ENCODE measurements at places on chromosomes 3 and 15.

DNA sequence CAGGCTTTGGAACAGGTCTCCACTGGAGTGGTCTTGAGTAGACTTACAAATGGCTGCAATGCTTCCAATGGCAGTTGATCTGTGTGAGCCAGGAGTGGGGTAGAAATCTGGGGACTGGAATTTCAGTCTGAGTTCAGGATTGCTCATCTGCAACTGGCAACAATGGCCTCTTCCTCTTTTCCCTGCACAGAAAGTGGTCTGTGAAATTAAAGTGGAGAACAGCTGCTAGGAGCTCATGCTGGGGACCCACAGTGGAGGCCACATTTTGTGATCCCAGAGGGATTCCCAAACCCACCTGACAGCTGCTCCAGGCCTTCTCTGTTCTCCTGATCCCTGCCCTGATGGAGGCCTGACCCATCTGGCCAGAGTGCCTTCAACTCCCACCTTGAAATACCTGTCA is 49.6 kb downstream of the CEMIP start:
- no peak for DNase-seq

DNA sequence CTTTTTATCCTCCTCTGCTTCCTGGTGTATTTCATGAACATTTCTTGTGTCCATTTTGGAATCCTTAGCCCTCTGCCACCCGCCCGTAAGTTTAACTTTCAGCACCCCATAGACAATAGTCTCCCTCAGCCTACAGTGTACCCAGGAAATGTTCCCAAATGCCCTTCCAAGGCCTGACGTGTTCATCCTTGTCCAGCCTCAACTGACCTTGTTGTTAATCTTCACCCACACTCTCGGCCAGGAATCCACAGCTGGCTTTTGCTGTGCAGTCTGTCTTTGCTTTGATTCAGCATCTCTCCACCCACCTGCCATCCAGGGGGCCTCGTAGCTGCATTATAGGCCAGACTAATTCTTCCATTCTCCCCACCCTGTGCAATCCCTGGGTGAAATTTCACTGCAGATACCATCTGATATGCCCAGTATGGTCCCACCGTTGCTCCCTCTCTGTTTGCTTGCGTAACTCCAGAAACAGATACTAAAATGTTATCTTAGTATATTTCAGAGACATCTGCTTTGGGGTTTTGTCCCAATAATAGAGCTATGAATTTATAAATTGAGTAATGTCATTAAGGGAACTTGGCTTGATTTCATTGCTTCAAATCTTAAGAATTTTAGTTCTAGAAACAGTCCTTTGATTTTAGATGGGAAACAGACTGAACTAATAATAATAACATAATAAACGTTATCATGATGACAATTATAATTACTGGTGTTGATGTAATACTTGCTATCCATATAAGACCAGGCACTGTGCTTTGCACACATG is 16.6 kb downstream of the GUCA1C start:
- no peak for DNase-seq

GRCh38 chr3:43363621-43364266 is 77.4 kb downstream of the SNRK start:
- DNase-seq, result peak; percentile 8

GRCh38 chr3:157404381-157404780 is 32.3 kb upstream of the PTX3 start:
- no peak for DNase-seq

DNA sequence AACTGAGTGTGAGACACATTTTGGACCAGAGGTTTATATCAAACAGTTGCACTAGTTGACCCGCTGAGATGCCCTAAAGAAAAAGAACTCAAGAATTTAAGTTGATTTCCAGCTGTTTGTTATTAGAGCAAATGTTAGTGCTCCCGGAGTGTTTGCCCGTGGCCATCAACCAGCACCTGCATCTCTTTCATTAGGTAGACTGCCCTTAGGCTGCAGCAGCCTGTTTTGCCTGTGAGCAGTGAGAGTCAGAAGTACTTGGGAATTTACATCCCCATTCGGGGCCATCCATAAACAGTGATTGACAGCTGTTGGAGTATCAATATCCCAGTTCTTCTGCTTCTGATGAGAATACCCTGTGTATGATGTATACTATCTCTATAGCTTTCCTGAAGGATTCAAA is 492.6 kb downstream of the RBMS3 start:
- DNase-seq, result no peak

DNA sequence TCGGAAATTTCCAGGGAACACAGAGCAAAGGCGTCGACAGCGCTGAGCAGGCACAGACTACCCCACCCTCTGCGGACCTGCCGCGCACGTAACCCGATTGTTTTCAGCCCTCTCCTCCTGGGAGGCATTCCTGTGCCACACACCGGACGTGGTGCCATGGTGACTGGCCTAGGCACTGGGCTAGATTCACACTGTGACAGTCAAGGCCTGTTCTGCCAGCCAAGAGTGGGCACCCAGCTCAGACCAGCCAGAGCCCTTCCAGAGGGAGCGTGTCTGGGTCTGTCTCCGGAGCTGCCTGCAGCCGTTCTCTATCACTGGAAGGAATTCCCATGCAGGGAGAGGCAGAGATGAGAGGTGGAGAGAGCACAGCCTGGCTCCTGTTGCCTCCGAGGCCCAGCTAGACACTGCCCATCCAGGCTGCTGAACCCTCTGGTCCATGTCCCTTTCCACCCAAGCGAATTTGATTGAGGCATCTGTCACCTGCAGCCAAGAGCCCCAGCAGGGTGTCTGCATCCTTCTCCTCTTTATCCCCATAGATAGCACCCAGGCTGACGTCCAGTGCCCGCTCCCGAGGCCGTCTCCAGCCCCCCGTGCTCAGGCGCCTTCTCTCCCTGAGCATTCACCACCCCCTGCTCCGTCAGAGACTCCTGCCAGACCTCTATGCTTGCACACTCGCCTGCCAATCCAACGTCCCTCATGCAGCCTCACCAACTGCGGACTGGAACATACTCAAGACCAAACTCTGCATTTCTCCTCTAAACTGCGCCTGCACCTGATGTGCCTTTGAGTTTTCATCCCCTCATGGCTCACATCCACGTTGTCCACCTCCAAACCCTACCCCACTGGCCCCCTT is 267.5 kb downstream of the OCA2 start:
- DNase-seq, result no peak

GRCh38 chr3:78519281-78519680 is 1248.5 kb downstream of the ROBO1 start:
- DNase-seq, result no peak

GRCh38 chr3:57659806-57660439 is 33.0 kb downstream of the DENND6A start:
- no peak for DNase-seq

DNA sequence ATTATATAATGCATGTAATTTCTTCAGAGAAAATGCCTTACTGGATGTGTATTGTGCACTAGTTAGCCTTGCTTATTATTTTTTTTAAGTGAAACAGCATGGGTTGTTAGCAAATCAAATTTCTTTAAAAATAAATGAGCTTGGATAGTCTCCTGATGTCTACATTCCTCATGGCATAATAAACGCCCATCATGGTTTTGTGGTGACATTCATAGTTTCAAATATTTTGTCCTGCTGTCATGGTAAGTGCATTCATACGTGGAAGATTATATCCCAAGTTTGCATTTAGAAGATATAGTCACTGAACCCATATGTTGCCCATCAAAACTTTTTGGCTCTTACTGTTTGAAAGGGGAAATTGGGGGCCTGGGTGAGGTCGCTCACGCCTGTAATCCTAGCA is 130.7 kb downstream of the ALCAM start:
- DNase-seq, result no peak

DNA sequence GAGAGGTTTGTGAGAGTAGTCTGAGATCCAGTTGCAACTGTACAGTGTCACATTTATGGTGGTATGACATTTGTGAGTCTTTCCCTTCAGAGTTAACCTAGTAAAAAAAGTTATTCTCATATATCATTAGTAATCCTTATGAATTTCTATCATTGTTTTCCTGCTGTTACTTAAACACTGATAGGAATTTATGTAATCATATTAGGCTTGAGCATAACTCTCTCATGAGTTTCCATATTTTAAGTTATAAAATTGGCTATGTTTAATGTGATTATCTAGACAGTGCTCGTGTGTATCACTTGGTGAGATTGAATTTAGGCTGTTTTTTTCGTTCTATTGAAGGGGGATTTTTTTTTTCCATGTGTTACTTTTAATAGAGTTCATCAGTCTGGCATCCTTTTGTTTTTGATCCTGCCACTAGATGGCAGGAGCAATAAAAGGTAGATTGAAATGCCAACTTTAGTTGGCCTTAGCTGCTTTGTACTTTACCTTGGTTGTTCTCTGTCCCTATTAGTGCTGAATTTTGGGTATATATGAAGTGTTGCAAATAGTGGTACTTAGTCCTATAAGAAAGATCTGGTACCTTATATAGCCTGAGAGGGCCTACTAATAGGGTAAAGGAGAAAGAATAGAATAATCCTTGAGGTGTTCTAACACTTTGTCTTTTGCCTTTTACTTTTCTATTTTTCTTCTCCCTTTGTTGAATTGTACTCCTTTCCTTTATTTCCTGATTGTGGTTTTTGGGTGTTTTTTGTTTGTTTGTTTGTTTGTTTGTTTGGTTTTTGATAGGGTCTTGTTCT is 17.9 kb downstream of the STT3B start:
- no peak for DNase-seq

DNA sequence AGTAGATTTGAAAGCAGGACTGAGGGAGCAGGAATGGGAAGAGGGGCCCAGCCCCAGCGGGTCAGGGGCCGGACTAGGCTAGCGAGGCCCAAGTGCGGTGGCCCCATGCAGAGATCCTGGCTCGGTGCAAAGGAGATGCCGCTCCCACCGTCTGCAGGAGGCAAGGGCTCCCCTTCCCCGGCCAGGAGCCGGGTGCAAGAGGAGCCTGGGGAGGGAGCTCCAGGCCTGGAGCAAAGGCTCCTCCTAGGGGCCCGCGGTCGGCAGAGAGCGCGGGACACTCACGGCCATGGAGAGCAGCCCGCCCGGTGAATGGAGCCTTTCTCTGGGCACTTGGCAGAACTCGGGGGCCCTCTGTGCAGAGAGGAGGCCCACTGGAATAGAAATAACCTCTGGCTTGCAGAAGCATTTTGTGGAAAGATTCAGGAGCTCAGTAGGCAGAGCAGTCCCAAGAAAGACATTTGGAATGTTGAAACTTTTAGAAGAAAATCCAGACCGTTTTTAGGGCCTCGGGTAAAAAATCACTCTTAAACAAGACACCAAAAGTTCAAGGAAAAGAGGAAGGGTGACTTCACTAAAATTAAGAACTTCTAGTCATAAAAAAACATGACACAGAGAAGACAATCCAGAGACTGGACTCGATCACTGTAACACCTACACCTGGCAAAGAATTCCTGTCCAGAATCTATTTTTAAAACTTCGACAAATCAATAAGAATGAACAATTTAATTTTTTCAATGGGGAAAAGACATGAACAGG is 43.0 kb upstream of the USP3 start:
- no peak for DNase-seq

DNA sequence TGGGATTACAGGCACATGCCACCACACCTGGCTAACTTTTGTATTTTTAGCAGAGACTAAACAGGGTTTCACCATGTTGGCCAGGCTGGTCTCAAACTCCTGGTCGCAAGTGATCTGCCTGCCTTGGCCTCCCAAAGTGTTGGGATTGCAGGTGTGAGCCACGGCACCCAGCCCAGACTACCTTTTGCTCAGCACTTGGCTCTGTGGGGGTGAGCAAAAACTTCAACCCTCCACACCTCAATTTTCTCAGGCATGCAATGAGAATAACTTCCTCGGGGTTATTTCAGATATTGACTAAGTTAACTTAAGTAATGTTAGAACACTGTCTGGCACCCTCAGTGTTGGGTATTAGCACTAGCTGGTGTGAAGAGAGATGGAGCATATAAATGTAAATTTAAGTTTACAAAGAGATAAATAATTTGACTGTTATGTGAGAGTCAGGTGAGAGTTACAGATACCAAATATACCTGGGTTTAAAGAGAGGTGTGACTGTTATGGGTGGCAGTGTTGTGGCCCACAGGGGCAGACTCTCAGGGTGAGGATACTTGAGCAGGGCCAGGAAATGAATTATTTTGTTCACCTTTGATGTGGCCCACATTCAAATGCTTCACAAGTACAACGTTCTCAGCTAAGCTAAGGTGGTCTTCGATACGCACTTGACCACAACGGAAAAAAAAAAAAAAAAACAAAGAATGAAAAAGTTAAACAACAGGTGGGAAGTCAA is 29.0 kb downstream of the CPOX start:
- no peak for DNase-seq

GRCh38 chr3:9503283-9503682 is 50.3 kb downstream of the LHFPL4 start:
- no peak for DNase-seq

DNA sequence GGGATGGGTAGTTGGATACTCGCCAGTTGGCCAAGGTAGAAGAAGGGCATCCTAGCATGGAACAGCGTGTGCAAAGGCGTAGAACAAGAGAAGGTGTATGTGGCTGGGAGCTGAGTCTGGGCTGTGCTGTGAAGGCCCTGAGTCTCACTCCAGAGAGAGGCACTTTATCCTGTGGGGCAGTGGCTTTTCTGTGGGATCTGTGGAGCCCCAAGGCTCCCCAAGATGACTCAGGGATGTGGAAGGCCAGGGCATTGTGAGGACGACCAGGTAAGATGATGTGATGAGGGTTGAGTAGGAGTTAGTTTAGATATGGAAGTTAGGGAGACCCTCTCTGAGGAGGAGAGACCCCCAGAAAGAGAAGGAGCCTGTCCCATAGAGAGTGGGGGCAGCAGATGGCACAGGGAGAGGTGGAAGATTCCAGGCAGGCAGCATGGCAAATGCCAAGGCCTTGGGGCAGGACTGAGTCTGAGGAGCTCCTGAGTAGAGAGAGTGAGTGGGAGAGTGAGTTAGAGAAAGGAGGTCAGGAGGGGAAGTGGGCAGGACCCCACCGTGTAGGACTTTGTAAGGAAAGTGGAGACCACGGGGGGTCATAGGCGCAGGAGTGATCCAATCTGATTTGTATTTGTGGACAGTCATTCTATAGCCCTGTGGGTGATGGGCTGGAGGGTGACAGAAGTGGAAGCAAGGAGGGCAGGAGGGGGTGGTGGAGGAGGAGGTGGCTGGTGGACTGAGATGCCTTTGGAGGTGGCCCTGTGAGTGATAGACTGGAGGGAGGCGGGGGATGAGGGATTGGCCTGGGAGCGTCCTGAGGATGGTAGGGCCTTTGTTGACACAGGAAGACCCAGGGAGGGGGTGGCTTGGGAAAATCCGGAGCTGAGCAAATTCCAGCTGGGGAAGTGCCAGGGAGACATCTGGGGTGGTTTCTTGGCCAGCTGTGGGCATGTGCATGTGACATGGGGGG is 50.3 kb downstream of the FBLN2 start:
- DNase-seq, result no peak

DNA sequence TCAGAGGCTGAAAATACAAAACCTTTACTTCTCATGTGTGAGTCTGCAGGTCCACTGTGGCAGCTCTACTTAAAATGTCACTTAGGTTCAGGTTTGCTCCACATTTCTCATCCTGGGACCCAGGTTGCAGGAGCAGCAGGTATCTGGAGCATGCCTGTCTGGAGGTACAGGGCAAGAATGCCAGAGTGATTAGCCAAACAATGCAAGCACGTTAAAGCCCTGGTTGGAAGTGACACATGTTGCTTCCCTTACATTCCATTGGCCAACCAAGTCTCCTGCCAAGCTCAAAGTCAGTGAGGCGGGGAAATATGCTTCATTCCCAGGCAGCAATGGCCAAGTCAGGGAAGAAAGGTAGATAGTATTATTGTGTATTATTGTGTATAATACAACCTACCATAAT is 76.8 kb upstream of the ARL6 start:
- DNase-seq, result no peak

GRCh38 chr3:5136211-5136918 is 14.3 kb downstream of the ARL8B start:
- no peak for DNase-seq

GRCh38 chr15:93943586-93943985 is 287.8 kb upstream of the MCTP2 start:
- DNase-seq, result no peak

All from BJ (cell line).